DMS79 (cell line): ENCODE measurements at places on chromosomes 4 and X.
A peak's percentile ranks its signal among the peaks of the same experiment; 100 is the strongest.

DNA sequence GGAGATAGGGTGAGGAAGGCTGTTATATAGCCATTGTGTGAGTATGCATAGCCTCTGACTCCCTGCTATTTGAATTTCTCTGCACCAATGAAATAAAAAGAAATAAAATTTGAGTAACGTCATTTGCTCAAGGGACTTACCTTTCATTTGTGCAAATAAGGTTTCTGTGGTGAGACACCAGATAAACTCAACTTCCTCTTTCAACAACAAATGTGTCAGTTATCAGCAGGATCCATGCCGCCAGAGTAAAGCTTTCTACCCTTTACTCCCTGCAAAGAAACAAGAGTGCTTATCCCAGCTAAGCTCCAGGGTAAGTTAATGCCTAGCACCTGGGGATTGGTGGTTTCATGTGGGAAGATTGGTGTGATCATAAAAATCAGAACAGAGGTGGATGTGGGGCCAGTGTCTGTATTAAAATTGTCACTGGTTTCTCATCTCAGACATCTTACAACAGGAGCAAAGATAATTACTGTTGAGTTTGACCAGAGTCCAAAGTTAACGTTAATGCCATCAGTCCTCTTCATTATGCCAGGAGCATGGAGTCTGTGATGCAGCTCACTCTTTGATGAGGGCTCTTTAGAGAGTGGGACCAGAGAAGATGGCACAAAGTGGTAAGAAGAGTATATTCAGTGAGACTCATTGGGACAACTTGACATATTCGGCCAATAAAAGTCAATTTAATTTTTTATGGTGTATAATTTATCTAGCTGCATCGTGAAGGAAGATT lies at the start of gene P2RY10:
P2RY10 (plus strand) TSS at position 206 of the 727 bp plus-strand sequence. CDS start 15,130 bp downstream, outside the sequence.
- DNase-seq, result no peak

DNA sequence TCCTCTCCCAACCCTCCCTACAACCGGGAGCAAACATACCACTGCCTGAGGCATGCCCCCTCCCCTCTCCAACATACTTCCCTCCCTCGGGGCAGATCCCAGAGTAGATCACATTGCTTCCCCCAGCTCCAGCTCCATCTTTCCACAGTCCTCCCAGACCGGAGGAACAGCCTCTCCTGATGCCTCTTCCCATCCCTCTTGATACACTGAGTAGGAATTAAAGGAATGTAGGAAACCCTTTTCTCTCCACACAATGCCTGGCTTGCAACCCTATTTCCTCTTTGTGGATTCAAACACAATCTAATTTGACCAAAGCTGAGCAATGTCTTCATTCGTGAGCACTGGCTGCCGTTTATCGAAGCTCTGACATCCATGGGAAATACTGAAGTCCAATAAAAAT lies 339.8 kb downstream of the BCOR start:
- DNase-seq, result no peak

GRCh38 chr4:155179216-155179615 lies 29.2 kb upstream of the NPY2R start:
- no peak for DNase-seq

DNA sequence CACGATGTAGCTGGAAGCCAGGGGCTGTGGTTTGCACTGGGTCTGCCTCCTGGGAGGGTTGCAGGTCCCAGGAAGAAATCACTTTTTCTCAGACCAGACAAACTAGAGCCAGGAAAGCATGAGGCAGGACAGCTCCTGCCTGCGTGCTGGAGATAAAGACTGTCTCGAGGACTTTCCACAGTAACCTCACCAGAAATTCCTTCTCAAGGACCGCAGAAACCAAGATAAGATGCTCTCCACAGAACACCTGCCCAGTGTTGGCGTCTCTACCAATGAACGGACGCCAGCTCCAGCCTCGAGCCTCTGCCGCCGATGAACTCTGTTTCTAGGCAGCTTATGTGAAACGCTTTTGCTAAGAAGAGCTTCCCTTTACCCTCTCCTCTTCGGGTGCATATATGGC lies 76.9 kb upstream of the AFAP1 start:
- peak; percentile 56 for DNase-seq

DNA sequence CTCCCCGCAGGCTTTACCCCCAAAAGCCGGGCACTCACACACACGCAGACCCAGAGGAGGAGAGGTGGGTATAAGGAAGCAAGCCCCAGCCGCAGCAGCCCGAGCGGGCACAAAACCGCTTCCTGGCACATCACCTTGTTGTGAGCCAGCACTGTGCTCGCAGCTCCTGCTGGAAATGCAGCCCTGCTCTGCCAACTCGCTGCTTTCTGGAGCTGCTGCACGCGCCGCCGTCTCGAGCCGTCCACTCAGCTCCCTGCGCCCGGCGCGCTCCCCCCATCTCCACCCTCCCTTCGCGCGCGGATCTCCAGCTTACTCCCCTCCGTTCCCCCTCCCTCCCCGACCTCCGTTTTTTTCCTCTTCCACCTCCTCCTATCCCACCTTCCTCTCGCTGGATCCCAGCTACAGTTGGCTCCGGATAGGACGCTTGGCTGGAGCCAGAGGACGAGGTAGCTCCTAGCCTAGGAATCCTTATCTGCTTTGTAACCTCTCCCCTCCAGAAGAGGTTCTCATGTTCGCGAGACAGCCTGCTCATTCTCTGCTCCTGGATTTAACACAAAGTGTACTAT lies at the start of gene SPOCK3:
SPOCK3 (minus strand) TSS at position 179 of the 566 bp plus-strand sequence.
- no peak for DNase-seq

DNA sequence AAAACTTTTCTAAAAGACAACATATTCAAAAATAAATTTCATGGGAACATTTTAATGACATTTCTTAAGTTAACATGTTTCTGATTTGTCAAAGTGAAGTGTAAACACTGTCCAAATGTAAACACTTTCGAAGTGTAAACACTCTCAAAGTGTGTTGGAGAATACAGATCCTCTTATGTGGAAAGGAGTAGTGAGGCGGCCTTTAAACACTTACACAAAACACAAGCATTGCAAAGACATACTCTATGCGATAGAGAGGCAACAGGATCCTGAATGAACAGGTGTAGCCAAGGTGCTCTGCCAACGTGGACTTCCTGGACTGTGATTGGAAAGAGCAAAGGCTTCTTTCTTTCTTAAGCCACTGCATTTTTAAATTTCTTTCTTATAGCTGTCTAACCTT lies 62.7 kb upstream of the PGM2 start:
- no peak for DNase-seq

DNA sequence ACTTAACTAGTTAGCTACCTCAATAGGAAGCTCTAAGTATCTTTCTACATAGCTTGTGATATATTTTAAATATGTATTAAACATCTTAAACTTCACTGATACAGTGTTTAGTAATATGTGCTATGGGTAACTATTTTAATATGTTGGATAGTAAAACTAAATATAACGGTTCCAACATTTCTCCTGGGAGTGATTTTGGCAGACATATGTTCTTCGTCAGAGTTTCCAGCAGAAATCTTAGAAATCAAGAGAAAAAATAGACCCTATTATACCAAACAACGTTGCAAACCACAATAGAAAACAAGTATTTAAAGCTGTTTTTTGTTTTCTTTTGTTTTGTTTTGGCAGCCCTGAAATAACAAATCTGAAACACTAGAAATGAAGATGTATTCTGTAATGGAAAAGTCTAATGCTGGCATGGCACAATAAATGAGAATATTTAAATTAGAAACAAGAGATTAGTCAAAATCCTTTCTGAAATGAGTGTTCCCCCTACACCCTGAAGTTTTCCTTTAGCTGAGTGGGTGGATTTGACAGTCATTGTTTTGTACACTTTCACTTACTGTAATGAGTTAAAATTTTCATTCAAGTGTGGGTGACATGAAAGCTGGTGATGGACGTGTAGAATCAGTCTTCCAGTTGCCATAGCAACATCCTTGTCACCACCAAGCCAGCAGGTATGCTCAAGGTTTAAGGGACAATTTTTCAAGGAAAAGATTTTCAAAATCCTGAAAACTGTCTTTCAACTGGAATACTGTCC lies 233.5 kb downstream of the SCFD2 start:
- DNase-seq, result no peak

- DNase-seq, result no peak
These were observed 443.7 kb upstream of the ATOH1 start for GRCh38 chr4:93384887-93385286.

- no peak for DNase-seq
These were observed 66.9 kb downstream of the KLHL13 start for GRCh38 chrX:118049713-118050112.

- DNase-seq, result no peak
These were observed 393.7 kb downstream of the GASK1B start for GRCh38 chr4:157779081-157779480.

DNA sequence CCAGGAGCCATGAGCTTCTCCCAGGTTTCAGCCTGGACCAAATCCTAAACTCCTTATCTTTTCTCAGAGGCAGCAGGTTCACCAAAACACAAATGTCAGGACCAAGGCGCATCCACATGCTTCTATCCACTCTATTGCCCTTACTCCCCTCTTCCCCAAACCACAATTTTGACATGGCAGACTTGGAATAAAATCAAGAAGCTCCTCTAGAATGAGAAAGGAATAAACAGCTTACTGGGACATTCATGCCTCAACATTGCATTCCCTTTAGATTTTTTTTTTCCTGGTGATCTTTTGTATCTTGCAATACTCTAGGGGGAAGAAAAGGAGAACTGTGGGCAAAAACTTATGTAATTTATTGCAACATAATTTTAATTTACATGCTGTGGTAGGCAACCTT lies 119.1 kb downstream of the TSPAN5 start:
- no peak for DNase-seq

DNA sequence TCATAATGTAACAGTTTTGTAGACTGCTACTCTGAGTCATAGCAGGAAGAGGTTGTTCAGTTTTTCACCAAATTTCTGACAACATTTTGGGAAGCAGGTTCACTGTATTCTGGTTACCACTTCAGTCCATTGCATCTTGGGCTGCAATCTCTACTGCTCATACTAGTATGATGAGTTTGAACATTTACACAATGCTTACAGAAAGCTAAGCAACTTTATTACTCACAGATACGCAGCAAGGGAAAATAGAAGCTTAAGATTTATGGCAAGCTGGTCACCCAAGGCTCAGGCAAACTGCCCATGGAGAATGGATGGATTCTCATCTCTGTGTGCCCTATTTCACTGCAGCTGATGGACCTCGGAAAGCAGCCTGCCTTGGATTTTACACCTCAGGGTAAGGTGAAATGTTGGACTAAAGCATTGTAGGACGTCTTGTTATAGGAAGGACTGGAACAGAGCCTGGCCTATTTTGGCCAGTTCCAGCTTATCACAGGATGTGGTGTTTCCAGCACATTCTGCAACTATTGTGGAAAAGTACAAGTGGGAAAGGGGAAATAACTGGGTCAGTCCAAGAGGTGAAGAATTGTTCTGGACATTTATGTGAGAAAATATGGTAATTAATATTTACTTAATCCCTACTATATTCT lies 887.1 kb upstream of the AGA start:
- DNase-seq, result no peak

GRCh38 chrX:72245461-72246089 lies 6.7 kb upstream of the ERCC6L start:
- no peak for DNase-seq

GRCh38 chr4:169661761-169662160 lies 41.4 kb downstream of the CLCN3 start:
- no peak for DNase-seq

- DNase-seq, result no peak
These were observed 52.9 kb downstream of the ARHGAP24 start for GRCh38 chr4:85527815-85528214.

GRCh38 chr4:123546573-123547060 lies 150.0 kb downstream of the SPRY1 start:
- no peak for DNase-seq

- no peak for DNase-seq
These were observed 1317.6 kb downstream of the ADGRL3 start for GRCh38 chr4:62517716-62518115.
